ENCODE measurements at places on chromosomes 11 and 22. TPM values are rescaled to one million over a fixed set of nuclear protein-coding genes. Genes with fewer than 3 reads are reported as not detected.

MMP13 gene
- polyA plus RNA-seq = not detected

GRCh38 chr11:57377107-57377506, 3.8 kb downstream of the PRG3 start:
- no peak for DNase-seq

DNA sequence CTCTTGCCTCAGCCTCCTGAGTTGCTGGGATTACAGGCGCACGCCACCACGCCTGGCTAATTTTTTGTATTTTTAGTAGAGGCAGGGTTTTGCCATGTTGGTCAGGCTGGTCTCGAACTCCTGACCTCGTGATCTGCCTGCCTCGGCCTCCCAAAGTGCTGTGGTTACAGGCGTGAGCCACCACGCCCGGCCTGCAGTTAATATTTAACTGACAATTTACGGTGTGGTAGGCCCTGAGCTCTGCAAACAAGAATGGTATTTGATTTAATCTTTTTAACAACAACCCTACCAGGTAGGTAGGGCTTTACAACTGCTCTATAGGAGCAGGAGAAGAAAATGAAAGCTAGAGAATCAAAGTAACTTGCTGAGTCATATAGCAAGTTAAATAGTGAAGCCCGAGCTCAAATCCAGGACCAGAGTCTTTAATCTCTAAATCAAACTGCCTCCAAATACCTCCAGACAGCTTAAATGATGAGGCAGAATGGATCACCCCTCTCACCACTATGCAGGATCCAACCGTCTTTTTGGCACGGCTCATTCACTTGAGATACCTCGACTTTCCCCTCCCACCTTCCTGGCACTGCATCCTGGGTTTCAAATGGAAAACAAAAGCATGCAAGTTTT, 9.4 kb downstream of the UEVLD start:
- DNase-seq = no peak

DNA sequence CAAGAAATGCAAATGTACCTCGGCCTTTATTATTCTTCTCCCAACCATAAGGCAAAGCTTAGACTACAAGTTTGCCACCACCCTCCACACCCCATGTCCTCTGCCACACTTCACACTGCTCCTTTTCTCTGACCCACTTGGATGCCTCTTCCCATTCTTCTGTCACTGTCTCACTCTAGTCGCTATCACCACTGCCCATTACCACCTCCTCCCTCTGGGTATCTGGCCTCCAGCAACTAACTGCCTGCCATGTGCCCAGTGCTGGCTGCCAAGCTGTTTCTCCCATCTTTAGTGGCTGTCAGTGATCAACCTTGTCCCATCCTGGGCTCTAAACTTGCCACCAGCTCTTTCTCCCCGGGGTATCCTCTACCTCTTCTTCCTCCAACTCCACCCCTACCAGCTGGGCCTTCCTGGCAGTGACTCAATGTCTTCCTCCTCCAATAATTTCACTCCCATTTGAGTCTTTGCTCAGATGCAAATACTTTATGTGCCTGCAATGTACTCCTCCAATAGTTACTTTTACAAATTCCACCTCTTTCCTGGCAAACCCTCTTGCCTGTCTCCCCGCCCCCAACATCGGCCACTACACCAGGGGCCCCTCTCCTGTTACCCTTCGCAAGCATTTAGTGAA, 20.1 kb upstream of the KDM2A start:
- no peak for DNase-seq

VEGFB gene
- polyA plus RNA-seq = 11.8 TPM

GRCh38 chr11:64126796-64127195, 39.1 kb downstream of the MACROD1 start:
- DNase-seq = no peak

SFI1 gene
- polyA plus RNA-seq = 4.0 TPM

- no peak for DNase-seq
Measured at GRCh38 chr11:95088946-95089619, 563 bp upstream of the ENDOD1 start.

GRK3 gene
- 0.72 TPM for polyA plus RNA-seq

PNPLA3 gene
- polyA plus RNA-seq = 3.9 TPM

MAP4K2 gene
- polyA plus RNA-seq = 9.9 TPM

CRYBB2 gene
- polyA plus RNA-seq = 1.7 TPM

GRCh38 chr22:38973289-38974169, 8.6 kb upstream of the APOBEC3B start:
- no peak for DNase-seq

NCAPD3 gene
- polyA plus RNA-seq = 10.2 TPM

- DNase-seq = no peak
Measured at GRCh38 chr11:45652781-45653180, 12.6 kb downstream of the CHST1 start.

GRCh38 chr11:34667810-34668582, 47.1 kb downstream of the EHF start:
- DNase-seq = no peak

- no peak for DNase-seq
Measured at GRCh38 chr11:1193326-1194230, 29.3 kb upstream of the MUC5B start.

DNA sequence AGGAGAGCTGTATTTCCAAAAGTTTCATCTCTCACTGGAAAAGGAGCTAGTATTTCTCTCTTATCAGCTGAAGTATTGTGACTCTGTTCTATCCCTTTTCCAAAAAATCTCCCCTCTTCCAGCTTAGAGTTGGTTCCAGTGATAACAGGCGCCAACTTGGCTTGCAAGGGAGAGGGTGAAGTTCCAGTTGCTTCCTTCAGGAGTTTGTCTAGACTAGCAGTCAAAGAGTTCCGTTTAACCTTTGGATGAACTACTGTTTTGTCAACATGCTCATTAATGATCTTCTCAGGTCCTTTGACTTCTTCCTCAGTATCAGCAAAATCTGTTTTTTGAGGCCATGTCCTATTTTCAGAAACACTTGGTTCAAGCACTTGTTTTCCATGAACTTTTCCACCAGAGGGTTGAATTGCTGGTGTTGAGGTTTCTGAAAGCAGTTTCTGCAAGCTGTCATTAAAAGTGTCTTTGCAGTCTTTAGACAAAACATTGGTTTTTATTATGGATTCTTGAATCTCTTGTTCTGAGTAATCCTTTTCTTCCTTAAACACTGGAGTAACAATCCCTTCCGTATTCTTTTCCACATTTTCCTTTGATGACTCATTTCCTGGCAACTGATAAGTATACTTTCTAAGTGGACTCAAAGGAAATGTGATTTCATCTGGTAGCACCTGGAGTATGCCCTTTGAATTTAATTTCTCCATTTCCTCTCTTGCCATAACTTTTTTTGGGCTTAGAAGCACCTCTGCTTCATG, 39.7 kb upstream of the CCDC89 start:
- DNase-seq = peak; percentile 80

DNA sequence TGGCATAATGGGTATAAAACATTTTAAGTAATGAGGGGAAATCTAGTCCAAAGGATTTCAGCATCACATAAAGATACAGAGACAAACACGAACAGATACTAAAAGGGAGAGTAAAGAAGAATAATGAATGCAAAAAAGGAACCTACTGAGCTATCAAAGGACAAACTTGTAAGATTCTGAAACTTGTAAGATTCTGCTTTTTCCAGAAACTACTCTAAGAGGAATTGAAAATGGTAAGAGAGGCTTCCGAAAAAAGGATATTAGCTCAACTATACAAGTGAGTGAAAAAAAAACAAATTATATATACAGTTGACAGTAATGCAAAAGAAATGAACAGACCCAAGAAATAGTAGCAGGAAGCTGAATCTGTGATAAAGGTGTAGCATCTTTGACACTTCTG, 37.7 kb downstream of the POLD3 start:
- DNase-seq = no peak

- DNase-seq = peak; percentile 56
Measured at GRCh38 chr11:122170815-122171475, 54.9 kb upstream of the BLID start.

DNA sequence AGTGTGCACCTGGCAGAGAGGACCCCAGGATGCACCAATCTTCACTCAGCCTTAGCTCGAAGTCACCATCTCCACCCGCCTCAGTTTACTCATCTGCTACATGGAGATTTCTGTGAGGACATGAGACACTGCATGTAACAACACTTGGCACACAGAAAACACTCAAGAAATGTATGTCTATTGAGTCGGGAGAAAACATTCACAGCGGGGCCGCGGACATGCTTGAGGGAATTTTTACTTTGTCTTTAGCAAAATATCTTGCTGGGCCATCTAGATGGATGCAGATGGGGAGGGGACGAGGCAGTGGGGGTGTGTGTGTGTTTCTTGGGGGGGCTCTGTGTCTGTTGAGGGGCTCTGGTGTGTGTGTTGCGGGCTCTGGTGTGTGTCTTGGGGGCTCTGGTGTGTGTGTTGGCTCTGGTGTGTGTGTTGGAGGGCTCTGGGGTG, 28.4 kb upstream of the RFPL3 start:
- no peak for DNase-seq

DNA sequence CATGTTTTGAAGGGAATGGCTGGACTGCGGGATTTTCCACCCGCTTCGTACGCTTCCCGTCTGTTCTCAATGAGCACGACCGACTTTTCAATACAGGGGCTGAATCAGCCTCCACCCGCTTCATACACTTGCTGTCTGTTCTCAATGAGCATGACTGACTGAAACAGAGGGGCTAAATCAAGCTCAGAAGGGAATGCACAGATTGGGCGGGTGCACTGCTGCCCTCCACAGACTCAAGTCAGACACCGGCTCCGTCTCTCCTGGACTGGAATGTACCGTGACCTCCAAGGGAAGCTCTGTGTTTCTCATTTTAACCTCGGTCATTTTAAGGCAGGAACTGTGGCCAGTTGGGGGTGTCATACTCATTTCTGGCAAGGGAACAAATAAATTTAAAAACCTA, 48.5 kb downstream of the BRD1 start:
- DNase-seq = no peak

UBQLNL gene
- 0.42 TPM for polyA plus RNA-seq

DNA sequence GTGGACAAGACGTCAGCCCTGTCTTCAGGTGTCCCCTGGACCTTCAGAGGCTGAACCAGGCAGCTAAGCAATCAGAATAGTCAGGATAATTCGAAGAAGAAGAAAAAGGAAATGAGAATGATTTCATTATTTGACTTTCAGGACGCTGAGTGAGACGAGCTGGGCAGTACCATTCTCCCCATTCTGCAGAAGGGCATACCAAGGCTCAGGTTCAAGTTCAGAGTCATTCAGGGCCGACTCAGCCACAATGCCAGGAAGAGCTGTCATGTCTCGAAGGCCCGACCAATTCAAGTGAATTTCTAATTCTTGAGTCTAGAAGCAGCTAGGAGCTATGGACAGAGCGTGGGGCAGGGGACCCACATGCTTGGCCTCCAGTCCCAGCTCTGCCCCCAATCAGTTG, 33.8 kb upstream of the CD82 start:
- DNase-seq = no peak

DNA sequence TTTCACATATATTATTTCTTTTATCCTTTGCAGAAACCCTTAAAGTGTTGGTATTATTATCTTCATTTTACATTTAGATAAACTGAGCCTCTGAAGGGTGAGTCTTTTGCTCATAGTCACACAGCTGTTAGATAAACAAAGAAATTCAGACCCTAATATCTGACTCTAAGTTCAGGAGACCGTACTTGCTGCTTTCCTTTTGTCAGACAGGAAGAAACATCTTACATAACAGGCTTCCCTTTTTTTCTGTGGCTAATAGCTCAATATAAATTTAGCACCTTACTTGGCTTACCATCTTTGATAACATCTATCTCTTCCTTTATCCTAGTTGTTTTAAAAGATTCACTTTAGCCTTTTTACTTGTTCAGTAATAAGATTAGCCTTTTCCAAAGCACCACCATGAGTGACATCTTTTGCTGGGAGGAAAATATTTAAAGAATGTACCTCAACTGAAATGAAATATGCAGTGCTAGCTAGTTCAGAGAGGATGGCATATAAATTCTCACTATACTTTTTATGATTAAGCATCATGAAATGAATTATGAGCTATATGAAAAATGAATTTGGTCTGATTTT, 128.6 kb downstream of the WNT11 start:
- no peak for DNase-seq

Measured in AG04450 (cell line).